NCI-H1417 (cell line): ENCODE measurements at places on chromosomes 4 and X.

- peak; percentile 61 for DNase-seq
Observed at GRCh38 chrX:145190801-145191389, 56.4 kb upstream of the SPANXN1 start.

- no peak for DNase-seq
Observed at GRCh38 chr4:33785843-33786242, 2458.5 kb downstream of the ARAP2 start.

DNA sequence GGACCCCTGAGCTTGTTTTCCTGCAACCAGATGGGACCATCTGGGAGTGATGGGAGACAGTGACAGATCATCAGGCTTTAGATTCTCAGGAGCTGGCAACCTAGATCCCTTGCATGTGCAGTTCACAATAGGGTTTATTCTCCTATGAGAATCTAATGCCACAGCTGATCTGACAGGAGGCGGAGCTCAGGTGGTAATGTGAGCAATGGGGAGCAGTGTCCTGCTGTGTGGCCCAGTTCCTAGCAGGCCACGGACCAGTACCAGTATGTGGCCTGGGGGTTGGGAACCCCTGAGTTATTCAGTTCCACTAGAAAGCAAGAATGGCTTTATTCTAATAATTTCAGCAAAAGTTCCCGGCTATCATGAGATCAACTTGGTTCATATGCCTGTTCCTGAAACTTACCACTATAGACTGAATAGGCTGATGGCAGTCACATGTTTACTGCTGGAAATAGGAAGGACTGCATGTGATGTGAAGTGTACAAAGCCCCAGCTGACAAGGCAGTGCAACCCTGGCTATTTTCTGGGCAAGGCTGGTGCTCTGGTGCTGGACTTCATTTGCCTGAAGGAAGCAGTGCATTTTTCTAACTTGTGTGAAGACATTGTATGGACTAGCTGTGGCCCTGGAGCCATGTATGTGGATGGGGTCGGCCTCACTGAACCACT, 107.2 kb downstream of the SPRY1 start:
- no peak for DNase-seq

DNA sequence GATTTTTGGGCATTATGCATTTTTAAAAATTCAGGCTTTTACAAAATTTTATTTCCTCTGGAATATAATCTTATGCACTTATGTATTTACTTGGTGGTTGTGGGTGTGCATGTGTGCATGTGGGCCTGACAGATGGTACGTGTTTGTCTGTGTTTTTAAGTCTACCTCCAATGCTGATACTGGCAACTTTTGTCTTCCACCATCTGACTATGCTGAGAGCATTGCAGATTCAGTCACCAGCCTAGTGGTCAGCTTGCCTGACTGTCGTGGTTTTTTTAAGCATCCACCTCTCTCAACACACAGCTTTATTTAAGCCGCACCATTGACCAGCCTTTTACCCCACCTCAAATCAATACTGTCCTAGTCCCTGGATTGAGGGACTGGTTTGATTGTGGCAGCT, 37.1 kb downstream of the FSTL5 start:
- no peak for DNase-seq

DNA sequence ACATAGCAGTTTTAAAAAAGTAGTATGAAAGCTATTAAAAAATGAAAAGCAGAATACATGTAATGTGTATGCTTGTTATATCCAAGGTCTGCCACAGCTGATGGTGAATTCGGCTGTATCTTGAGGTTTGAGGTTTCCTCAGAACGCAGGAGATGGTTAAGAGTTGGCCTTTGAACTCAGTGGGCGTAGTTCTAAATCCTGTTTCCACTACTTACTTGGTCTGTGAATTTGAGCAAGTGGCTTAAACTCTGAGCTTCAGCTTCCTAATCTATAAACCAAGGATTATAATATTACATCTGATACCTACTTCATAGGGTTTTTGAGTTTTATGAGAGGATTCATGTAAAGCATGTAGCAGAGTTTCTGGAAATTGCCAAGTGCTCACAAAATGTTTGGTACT, 125.2 kb downstream of the STIM2 start:
- DNase-seq = no peak

DNA sequence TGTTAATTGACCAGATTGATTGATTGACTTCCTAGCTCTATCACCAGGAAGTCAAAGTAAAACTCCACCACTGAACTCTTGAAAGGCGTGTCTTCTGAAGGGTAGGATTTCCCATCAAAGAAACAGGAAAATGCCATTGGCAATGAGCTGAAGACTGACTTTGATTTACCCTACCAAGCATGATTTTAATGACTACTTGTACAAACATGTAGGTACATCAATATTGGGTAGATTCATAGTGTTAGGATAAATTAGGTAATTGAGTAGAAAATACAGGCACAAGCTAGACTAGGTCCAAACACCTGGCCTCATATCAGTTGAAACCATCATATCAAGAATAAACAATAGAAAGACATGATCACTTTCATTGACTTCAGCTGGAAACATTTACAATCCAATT, 53.2 kb upstream of the ATXN3L start:
- no peak for DNase-seq

- no peak for DNase-seq
Observed at GRCh38 chr4:2930758-2931511, 32.3 kb downstream of the NOP14 start.

- no peak for DNase-seq
Observed at GRCh38 chr4:168995537-168996295, 14.3 kb downstream of the CBR4 start.

DNA sequence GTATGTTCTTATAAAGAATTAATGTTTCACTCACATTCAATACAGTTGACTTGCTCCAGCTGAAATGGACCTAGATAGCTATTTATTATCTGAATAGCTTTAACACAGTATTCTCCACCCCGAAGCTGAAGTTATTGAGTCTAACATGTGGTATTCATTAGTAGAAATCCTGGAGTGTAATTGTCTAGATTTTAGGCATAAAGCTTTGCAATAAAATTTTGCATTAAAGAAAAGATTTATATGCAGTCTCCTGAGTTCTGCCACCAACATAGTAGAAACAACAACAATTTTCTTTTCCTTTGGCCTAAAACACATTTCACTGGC, 90.2 kb upstream of the DCLK2 start:
- no peak for DNase-seq

- DNase-seq = no peak
Observed at GRCh38 chr4:179605196-179605595, 2163.0 kb upstream of the AGA start.

DNA sequence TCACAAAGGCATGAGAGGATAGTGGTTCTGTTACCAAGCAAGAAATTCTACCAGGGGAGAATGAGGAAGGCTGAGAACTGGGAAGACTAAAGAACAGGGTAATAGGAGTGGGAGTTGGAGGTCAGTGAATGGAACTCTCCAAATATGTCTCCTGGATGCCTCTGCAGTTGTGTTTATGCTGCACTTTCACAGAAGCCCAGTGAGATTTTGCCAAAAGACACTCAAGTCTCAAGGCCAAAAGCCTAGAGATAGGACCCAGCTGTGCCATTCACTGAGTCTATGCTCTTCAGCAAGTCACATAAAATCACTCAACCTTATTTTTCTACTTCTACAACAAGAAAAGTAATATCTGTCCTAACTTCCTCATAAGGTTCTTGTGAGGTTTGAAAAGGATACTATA, 285.4 kb downstream of the UNC5C start:
- no peak for DNase-seq

GRCh38 chrX:49192722-49193328, 6.7 kb upstream of the PRICKLE3 start:
- peak; percentile 16 for DNase-seq

DNA sequence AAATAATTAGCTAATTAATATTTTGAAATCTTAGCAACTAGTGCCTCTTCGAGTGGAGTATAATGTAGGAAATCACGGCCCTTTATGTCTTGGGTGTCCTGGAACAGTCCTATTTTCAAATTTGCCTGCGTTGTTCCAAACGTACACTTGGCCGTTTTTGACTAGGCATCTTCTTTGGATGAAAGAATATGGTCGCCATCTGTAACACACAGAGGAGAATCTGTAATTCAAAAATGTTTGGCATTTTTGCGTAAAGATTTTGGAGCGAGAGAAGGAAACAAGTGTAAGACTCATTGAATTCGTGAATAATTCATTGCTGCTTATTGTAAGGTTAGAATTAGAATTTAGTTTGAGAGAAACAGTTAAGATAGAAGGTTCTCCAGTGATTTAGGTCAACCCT, 61.5 kb upstream of the CLCN4 start:
- DNase-seq = no peak

GRCh38 chr4:33160126-33160525, 2440.0 kb downstream of the PCDH7 start:
- DNase-seq = no peak

GRCh38 chr4:40427128-40427527, 92.0 kb downstream of the CHRNA9 start:
- DNase-seq = no peak

DNA sequence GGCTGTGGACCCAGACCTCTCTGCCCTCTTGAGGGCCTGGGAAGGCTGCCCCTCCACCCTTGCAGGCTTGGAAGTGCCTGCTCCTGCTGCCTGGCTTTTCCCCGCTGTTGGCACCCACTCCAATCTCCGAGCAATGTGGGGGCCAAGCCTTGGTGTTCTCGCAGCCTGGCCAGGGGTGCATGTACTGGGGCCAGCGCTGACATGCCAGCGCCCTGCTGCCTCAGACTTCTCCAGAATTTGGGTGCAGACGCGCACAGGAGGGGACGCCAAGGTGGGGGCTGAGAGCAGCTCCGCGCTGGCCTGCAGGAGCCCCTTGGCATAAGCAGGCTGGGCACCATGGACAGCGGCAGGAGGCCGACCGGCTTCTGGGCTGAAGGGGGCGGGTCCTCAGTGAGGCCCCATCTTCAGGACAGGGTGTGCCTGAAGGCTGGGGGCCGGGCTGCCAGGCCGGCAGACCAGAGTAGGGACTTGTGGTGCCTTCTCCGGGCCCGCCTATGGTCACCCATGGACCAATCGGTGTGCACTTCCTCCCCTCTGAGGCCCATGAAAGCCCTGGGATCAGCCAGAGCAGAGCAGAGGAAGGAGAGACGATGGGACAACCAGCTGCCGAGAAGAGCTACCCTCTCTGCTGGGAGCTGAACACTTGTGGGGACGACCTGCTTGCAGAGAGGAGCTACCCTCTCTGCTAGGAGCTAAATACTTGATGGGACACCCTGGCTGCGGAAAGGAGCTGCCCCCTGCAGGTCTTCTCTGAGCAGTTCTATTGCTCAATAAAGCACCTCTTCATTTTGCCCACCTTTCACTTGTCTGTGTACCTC, 118.3 kb downstream of the DNAAF6 start:
- no peak for DNase-seq

- DNase-seq = no peak
Observed at GRCh38 chr4:87499403-87500091, 29.6 kb downstream of the SPARCL1 start.

GRCh38 chrX:151384807-151385206, 12.2 kb upstream of the VMA21 start:
- peak; percentile 63 for DNase-seq

- DNase-seq = no peak
Observed at GRCh38 chrX:134186362-134187121, 50.4 kb upstream of the CCDC160 start.

DNA sequence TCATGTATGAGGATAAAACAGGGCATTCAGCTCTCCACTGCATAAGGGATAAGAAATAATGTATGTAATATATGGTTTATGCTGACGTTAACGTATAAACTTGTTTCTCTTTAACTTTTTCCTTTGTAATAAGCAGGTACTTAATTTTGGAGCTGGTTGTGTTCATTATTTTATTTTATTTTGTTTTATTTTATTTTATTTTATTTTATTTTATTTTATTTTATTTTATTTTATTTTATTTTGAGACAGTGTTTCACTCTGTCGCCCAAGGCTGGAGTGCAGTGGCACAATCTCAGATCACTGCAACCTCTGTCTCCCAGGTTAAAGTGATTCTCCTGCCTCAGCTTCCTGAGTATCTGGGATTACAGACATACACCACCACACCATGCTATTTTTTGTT, 1932.6 kb upstream of the TENM3 start:
- DNase-seq = no peak

- no peak for DNase-seq
Observed at GRCh38 chr4:92421920-92422319, 118.2 kb downstream of the GRID2 start.

- DNase-seq = peak; percentile 84
Observed at GRCh38 chr4:19319607-19320006, 932.1 kb upstream of the SLIT2 start.

GRCh38 chr4:110586131-110586850, 36.6 kb downstream of the PITX2 start:
- DNase-seq = no peak

GRCh38 chr4:126012691-126013290, 698.0 kb downstream of the FAT4 start:
- DNase-seq = no peak

DNA sequence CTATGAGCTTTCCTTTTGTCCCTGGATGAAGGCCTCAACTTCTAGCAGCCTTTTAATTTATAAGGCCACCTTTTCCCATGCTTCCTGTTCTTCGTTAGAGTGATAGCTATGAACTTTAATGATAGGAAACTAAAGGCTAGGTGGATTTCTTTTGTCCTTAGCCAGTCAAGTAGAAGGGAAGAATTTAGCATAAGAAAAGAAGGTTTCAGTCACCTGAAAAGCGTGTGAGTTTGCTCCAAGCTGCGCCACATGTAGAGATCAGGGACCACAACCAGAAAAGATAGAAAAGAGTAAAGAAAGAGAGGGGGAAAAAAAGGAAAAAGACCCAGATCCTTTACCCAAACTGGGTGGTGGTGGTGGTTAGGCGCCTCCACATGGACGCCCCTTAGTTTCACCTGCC, 28.6 kb downstream of the LUZP4 start:
- no peak for DNase-seq

GRCh38 chr4:41359836-41360213, 103.1 kb downstream of the UCHL1 start:
- DNase-seq = peak; percentile 75

DNA sequence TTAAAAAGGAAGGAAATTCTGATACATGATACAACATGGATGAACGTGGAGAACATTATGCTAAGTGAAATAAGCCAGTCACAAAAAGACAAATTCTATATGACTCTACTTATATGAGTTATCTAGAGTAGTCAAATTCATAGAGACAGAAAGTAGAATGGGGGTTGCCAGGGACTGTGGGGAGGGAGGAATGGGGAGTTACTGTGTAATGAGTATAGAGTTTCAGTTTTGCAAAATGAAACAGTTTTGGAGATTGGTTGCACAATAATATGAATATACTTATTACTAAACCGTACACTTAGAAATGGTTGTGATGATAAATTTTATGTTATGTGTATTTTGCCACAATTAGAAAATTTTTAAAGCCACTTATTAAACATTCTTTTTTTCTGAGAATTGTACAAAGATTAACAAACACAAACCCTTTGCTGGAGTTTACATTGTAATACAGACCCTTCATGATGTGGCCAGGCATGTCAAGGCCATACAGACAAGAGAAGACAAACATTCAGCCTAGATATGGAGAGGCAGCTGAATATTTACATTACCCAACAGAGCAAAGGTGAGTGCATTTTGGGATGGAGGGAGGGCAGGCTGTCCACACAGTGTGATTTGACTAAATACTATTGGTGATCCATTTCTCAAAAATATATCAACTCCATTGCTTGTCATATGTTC, 21.2 kb upstream of the GPC3 start:
- DNase-seq = no peak

- no peak for DNase-seq
Observed at GRCh38 chr4:142406499-142406835, 439.6 kb downstream of the INPP4B start.
